CD4-positive, alpha-beta T cell (primary cell): ENCODE measurements at places on chromosomes 3 and 15. TPM values are rescaled to one million over a fixed set of nuclear protein-coding genes. Genes with fewer than 3 reads are reported as not detected.

GRCh38 chr15:88098361-88098760, 158.2 kb downstream of the NTRK3 start:
- no peaks in the 10 kb centered on the region for H3K27me3 ChIP-seq
- no peak for DNase-seq
- no peak overlapping the region for H3K27ac ChIP-seq
- no peaks in the 10 kb centered on the region for H3K4me1 ChIP-seq

The SPTBN5 gene
- 2.2 TPM for total RNA-seq

DNA sequence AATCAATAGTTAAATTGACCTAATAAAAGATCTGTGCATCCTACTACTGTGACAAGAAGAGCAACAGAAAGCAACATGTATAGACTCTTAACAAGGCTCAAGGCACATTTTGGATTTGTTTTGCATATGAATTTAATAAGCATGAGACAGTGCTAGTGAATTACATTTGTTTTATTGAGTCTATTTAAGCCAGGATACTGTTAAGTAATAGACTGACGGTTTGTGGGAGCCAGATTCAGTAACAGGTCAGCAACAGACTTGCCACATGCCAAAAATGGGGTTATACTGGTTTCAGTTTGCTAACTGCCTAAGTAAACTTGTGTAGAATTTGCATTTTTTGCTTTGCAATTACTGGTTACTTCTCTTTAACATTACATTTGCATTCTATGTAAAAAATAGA, 54.0 kb downstream of the MBNL1 start:
- H3K27me3 ChIP-seq: no peaks in the 10 kb centered on the region
- H3K4me3 ChIP-seq: no peak overlapping the region

GRCh38 chr3:71958533-71958932, 173.6 kb upstream of the PROK2 start:
- no peak for DNase-seq
- peaks cover 3% of the 10 kb centered on the region for H3K4me1 ChIP-seq
- no peak overlapping the region for H3K27ac ChIP-seq
- no peaks in the 10 kb centered on the region for H3K36me3 ChIP-seq

- no peak for DNase-seq
- H3K4me3 ChIP-seq: no peak overlapping the region
- H3K4me1 ChIP-seq: peaks cover 18% of the 10 kb centered on the region
- no peaks in the 10 kb centered on the region for H3K36me3 ChIP-seq
- no peaks in the 10 kb centered on the region for H3K27me3 ChIP-seq
Observed at GRCh38 chr3:11583235-11583634, 60.5 kb downstream of the VGLL4 start.

DNA sequence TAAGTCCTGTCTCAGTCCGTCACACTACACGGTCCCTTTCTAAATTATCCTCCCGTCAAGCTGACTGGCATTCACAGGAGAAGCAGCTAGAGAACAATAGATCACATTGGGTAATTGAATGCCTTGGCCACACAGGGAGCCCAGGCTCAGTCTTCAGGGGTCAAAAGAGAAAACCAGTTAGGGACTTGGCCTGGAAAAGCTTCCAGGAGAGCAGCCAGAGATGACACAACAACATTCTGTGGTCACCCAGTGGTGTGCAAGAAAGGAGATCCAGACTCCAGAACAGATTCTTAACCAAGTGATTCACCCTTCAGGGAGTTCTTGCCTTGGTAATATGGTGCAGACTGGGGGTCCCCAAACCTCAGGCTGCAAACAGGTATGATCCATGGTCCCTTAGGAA, 15.9 kb downstream of the ARHGAP31 start:
- no peaks in the 10 kb centered on the region for H3K27me3 ChIP-seq
- no peak overlapping the region for H3K4me3 ChIP-seq
- H3K27ac ChIP-seq: no peak overlapping the region
- H3K4me1 ChIP-seq: peaks cover 12% of the 10 kb centered on the region
- peaks cover 6% of the 10 kb centered on the region for H3K36me3 ChIP-seq

DNA sequence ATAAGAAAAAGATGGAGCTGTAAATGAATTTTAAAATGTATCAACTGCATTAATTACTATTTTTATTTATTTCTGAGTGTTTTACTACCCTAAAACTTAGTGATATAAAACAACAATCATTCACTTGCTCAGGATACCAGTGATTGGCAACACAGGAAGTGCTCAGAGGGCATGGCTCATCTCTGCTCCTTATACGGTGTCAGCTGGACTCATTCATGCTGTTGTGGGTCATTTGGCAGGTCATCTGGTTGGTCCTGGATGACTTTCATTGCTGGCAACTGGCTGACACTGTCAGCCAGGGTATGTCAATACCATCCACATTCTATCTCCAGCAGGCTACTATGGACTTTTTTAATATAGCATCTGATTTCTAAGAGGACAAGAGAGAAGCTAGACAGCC, 689.6 kb upstream of the NECTIN3 start:
- H3K27me3 ChIP-seq: no peaks in the 10 kb centered on the region
- no peak overlapping the region for H3K27ac ChIP-seq
- no peaks in the 10 kb centered on the region for H3K36me3 ChIP-seq
- no peak overlapping the region for H3K4me3 ChIP-seq
- no peak for DNase-seq
- no peaks in the 10 kb centered on the region for H3K4me1 ChIP-seq

The CLEC3B gene
- total RNA-seq: 0.36 TPM

DNA sequence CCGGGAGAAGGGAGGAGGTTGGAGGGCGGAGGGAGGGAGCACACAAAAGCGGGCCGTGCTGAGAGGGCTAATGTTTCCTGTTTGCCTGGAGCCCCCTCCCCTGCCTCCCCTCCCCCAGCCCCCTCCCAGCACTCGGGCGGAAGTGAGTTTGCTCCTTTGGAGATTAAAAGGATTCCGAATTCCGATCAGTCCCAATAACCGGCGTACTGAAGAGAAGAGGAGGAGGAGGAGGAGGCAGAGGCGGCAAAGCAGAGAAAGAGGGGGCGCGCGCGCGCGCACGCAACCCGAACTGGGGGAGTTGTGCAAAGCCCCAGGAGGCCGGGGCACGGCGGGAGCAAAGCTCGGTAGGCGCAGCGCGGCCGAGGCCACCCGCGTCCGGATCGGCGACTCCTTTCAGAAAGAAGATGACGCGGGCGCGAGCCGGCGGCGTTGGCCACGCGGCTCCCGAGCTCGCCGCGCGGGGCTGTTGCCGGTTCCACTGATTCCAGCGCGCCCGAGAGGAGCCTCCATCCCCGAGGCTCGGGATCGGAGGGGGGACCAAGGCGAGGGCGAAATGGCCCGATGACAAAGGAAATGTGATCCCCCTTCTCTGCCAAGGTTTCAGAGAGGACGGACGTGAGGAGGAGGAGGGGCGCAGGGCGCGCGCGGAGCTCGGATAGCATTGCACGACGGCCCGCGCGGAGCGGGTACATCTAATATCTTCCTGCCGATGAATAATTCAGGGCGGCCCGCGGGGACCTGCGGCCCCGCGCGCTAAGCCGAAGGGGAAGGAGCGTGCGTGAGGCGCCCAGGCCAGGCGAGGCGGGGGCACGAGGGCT, 1.1 kb upstream of the TRIM71 start:
- DNase-seq: no peak
- H3K27me3 ChIP-seq: peaks cover 21% of the 10 kb centered on the region
- H3K4me1 ChIP-seq: peaks cover 7% of the 10 kb centered on the region
- no peaks in the 10 kb centered on the region for H3K36me3 ChIP-seq
- peak overlapping the region; percentile 30 for H3K4me3 ChIP-seq

The GRAMD2A gene
- not detected for total RNA-seq

DNA sequence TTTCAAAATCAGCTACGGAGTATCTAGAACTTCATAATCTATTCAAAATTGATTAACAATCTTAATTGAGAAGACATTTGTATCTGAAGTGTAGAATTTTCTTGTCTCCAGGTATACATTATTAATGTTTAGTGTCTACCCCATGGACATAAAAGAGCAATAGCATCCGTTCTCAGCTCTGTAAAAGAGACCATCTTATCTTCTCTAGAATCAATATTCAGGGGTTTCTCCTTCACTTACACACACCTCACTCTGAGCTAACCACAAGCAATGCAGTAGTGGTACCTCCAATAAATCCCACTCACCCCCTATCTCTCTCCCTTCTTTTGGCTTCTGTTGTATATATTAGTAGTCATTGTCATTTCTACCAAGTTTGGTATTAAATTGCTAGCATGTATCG, 16.2 kb downstream of the MBNL1 start:
- H3K27me3 ChIP-seq: no peaks in the 10 kb centered on the region
- peaks cover 4% of the 10 kb centered on the region for H3K36me3 ChIP-seq
- no peak for DNase-seq
- peak overlapping the region; percentile 21 for H3K4me3 ChIP-seq
- peaks cover 35% of the 10 kb centered on the region for H3K4me1 ChIP-seq

GRCh38 chr3:144502402-144502801, 530.8 kb downstream of the DIPK2A start:
- no peak overlapping the region for H3K4me3 ChIP-seq
- no peak for DNase-seq
- H3K27me3 ChIP-seq: no peaks in the 10 kb centered on the region
- no peak overlapping the region for H3K27ac ChIP-seq
- H3K36me3 ChIP-seq: no peaks in the 10 kb centered on the region
- H3K4me1 ChIP-seq: no peaks in the 10 kb centered on the region

GRCh38 chr15:38541026-38541425, 23.6 kb downstream of the RASGRP1 start:
- H3K27me3 ChIP-seq: no peaks in the 10 kb centered on the region
- no peak for DNase-seq
- H3K36me3 ChIP-seq: peaks cover 31% of the 10 kb centered on the region

GRCh38 chr15:39127151-39127790, 453.6 kb upstream of the THBS1 start:
- no peak overlapping the region for H3K4me3 ChIP-seq
- no peaks in the 10 kb centered on the region for H3K4me1 ChIP-seq
- H3K27me3 ChIP-seq: no peaks in the 10 kb centered on the region

DNA sequence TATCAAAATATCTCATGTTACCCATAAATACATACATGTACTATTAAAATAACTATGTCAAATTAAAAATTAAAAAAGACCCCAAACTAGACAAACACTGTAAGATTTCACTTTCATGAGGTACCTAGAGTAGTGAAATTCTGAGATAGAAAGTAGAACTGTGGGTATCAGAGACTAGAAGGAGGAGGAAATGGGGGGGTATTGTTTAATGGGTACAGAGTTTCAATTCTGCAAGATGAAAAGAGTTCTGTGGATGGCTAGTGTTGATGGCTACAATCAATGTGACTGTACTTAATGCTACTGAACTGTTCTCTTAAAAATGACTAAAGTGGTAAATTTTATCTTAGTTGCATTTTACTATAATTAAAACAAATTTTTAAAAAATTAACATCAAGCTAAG, 36.6 kb downstream of the RFX7 start:
- peaks cover 5% of the 10 kb centered on the region for H3K36me3 ChIP-seq
- no peak for DNase-seq
- peaks cover 7% of the 10 kb centered on the region for H3K4me1 ChIP-seq
- H3K4me3 ChIP-seq: no peak overlapping the region
- H3K27ac ChIP-seq: no peak overlapping the region
- no peaks in the 10 kb centered on the region for H3K27me3 ChIP-seq

- no peaks in the 10 kb centered on the region for H3K4me1 ChIP-seq
- H3K36me3 ChIP-seq: no peaks in the 10 kb centered on the region
- H3K4me3 ChIP-seq: no peak overlapping the region
- no peak overlapping the region for H3K27ac ChIP-seq
Observed at GRCh38 chr15:96314963-96315362, 15.5 kb upstream of the NR2F2 start.

The SLC22A13 gene
- 0.22 TPM for total RNA-seq

DNA sequence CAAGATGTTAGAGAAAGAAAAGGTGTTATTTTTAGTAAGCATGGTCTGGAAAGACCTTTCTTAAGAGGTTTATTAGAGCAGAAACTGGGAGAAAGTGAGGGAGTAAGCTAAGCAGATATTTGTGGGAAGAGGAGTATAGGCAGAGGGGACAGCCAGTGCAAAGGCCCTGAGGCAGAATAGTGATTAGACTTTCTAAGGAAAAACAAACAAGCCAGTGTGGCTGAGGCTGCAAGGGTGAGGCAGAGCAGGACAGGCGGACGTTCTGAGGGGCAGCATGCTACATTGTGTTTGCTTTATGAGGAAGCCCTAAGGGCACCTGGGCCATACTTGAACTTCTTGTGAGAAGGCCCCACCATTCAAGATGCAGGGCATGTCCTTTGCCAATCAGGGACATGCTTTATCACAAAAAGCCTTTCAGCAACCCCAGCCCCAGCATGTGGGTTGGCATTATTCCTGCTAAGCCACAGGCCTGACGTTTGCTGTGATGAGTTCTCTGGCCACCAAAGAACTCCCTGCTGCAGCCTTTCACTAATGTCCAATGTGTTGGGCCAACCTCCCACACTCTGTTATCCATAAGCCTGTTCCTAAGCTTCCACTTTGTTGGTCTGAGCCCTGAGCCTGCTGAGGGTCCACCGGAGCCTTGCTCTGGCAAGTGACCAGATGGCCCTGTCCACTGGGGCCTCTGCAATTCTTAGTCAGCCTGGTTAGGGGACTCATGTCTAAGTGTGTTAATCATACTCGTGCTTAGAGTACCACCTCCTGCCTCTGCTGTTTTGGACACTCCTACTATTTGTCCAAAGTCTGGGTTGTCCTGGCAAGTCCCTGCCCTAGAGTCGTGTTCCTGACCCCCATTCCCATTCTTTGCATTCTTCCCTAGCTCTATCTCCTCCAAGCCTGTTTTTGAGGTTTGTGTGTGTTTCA, 209.9 kb upstream of the CTNNB1 start:
- peaks cover 5% of the 10 kb centered on the region for H3K27me3 ChIP-seq
- DNase-seq: no peak
- no peak overlapping the region for H3K4me3 ChIP-seq

DNA sequence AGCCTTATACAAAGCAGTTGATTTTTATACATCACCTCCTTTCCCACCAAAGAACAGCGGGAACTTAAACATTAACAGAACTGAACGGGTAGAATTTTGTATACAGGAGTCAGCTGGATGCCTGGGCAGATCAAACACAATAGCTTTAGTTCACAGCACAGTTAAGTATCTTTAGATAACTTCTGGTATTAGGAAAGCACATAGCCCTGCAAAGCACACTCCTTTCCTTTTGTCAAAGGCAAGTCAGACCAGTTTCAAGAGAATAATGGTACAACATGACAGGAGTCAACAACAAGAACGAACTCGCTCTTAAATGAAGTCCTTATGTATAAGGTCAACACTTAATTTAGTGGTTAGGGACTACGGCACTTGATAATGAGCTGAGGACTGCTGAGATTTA, 26.3 kb downstream of the ABCC5 start:
- H3K36me3 ChIP-seq: peaks cover 18% of the 10 kb centered on the region
- no peak overlapping the region for H3K27ac ChIP-seq
- no peaks in the 10 kb centered on the region for H3K27me3 ChIP-seq
- DNase-seq: no peak
- H3K4me1 ChIP-seq: no peaks in the 10 kb centered on the region
- no peak overlapping the region for H3K4me3 ChIP-seq

DNA sequence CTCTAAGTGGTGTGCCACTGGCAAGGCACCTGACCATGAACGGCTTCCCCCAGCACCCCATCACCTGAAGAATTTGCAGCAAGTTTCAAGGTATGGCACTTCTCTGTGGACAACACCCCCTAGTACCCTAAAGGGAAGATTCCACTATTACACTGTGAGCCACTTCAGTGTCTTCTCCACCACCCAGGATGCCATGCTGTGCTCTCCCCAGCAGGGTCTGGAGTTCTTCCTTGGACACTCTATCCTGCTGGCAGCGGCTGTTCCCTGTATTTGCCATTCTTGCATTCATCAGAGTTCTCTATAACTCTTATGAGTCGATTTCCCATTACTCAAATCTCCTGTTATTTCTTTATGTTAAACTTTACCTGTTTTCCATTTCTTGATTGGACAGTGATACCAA, 33.9 kb upstream of the RNU6-1 start:
- no peaks in the 10 kb centered on the region for H3K4me1 ChIP-seq
- no peak overlapping the region for H3K4me3 ChIP-seq
- H3K27me3 ChIP-seq: peaks cover 6% of the 10 kb centered on the region
- H3K27ac ChIP-seq: no peak overlapping the region

GRCh38 chr15:47388299-47388698, 329.0 kb upstream of the SEMA6D start:
- DNase-seq: no peak
- H3K4me1 ChIP-seq: no peaks in the 10 kb centered on the region
- no peaks in the 10 kb centered on the region for H3K27me3 ChIP-seq
- H3K36me3 ChIP-seq: no peaks in the 10 kb centered on the region
